ENCODE measurements at places on chromosomes 4 and X.

DNA sequence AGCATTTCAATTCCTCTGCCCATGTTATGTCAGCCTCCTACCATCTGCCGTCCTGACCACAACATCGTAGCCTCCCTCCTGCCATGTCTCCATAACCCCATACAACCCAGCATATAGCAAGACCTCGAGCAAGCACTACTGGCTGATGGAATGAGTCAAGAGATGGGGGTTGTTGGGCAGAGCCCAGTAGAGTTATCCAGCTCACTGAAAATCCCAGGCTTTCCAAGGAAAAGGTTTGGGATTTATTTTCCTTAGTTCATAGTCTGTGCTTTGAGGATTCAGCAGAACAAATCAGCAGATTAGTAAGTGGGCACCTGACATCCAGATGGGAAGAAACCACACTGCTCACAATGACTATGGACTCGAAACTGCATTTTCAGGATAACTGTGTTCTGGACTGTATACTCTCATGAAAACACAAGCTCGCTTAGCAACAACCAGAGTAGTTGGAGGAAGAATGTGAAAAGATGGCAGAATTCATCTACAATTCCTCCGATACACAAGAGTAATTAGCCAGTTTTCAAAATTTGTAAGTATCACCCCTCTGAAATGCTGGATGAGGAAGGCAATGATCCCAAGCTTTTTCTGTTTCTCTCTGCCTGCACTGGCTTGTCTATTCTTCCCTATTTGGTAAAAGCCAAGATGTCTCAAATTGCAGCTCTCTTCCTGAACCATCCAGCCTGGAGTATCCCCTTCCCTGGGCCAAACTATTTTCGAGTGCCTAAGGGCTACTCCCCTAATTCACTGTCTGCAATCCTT lies 186.2 kb upstream of the TBL1X start:
- DNase-seq = no peak

GRCh38 chr4:113449410-113449974 lies 312.0 kb downstream of the CAMK2D start:
- DNase-seq = no peak

- no peak for DNase-seq
Observed at GRCh38 chr4:96352051-96352517, 512.2 kb downstream of the PDHA2 start.

GRCh38 chr4:145865274-145865941 lies 73.2 kb downstream of the ZNF827 start:
- no peak for DNase-seq

GRCh38 chr4:94032754-94033153 lies 174.9 kb upstream of the SMARCAD1 start:
- no peak for DNase-seq

DNA sequence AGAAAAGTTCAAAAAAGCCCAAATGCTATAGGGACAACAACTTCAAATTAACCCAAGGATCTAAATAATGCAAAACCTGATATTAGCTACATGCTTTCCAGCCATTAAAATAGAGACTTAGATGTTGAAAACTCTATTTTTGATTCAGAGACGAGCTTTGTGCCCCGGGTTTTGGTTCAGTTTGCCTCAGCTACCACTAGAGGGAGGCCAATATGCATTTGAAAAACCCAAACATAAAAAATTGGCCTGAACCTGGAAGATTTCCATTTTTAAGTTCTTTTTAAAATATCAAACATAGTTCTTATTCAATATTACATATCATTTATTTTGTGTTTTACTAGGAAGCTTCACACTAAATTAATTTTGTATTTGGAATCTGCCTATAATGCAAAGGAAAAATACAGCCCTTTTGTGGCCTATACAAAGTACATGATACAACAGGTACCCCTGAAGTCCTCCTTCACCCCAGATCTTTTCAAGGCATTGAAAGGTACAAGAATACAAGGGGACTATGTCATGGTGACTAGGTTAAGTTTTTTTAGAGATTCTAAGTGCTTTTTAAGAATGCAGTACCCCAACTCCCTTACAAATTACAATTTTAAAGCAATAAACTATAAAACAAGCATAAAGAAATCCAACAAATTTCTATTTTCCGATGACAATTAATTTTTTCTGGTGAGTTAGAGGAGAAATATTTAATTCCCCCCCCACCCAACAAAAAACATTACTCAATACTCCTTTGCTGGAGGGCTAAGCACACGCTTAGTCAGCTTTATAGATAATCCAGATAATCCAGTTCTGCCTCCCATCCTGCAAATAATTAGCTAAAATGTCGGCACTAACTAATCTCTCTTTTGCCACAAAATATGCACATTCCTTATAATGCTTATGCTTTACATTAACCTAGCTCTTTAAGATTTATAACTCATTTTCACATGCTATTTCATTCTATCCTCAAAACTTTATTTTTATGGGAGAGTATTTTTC lies 97.7 kb upstream of the PTPN13 start:
- DNase-seq = peak; percentile 32

GRCh38 chr4:98573791-98574190 lies 84.6 kb downstream of the TSPAN5 start:
- DNase-seq = no peak

DNA sequence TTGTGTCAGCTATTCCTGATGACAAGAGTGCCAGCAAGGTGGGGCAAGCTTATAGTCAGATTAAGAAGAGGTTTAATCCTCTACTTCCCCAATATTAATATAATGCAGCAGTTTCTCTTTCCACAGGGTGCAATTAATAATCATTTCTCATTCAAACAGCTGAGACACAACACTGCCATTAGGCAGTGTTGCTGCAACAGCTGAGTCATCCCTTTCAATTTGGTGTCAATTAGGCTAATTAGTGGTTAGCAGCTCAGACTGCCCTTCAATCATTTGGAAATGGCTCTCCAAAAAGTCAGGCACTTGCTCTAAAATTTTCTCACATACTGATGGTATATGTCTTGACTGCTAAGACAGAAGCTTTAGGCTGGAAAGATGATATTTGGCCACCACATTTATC lies 265.7 kb upstream of the FAM241A start:
- DNase-seq = no peak
